ENCODE measurements at places on chromosomes 1 and 21.

- no peak for DNase-seq
Observed at GRCh38 chr1:55117941-55118340, 78.6 kb downstream of the PCSK9 start.

DNA sequence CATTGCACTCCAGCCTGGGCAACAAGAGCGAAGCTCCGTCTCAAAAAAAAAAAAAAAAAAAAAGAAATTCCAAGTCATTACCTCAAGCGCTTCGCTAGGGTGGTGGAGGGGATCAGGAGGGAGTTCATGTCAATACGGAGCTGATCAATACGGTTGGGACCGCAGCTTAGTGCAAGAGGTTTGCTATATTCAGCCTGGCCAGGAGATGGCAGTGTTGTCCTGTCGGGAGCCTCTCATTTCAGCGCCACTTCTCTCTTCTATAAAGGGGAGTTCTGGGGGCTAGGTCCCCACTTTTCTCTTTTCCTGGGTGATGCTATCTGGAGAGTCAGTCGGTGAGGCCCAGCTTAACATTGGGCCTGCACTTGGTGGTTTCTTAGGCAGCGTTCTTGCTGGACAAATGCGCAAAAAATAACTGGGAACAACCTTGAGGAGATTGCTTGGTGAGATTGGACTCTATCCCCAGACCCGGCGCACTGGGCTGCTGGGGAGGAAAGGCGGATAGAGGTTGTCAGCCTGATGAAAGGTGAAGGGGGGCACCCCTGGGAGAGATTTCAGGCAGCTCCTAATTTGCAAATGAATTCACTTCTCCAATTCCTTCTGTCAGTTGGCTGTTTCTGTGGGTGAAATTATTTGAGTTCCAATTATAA lies 40.4 kb downstream of the KIAA0040 start:
- DNase-seq: peak; percentile 63

DNA sequence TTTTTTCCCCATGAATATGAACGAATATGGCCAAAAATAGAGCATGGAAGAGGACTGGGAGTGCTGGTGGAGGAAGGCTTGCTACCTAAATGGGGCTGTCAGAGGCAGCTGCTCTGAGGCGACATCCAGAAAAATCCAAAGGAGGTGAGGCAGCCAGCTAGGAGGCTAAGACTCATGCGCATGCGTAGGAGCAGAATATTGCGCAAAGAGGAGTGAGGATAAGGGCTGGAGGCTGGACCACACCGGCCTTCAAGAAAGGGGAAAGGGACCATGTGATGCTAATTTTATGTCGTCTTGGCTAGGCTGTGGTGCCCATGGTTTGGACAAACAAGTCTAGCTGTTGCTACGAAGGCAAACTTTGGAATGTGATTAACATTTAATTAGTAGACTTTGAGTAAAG lies 30.5 kb downstream of the HEYL start:
- no peak for DNase-seq

- no peak for DNase-seq
Observed at GRCh38 chr1:45443580-45444446, 47.1 kb downstream of the TESK2 start.

DNA sequence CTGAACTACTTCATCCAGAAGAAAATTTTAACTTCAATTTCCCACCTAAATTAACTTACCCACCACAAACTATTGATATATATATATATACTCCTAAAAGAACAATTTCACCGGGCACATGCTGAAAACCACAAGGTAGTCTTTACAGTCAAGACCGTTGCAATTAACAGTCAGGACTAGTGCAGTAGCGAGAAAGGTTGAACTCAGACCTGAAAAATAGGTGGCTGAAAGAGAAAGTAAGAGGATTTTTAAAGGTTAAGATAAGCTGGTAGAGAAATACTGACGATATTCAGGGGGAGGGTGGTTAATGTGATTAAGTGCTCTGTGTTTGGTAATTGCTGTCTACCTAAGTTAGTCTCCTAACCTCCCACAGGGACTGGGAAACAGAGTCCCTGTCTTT lies 1153.5 kb upstream of the TMPRSS15 start:
- DNase-seq: no peak

DNA sequence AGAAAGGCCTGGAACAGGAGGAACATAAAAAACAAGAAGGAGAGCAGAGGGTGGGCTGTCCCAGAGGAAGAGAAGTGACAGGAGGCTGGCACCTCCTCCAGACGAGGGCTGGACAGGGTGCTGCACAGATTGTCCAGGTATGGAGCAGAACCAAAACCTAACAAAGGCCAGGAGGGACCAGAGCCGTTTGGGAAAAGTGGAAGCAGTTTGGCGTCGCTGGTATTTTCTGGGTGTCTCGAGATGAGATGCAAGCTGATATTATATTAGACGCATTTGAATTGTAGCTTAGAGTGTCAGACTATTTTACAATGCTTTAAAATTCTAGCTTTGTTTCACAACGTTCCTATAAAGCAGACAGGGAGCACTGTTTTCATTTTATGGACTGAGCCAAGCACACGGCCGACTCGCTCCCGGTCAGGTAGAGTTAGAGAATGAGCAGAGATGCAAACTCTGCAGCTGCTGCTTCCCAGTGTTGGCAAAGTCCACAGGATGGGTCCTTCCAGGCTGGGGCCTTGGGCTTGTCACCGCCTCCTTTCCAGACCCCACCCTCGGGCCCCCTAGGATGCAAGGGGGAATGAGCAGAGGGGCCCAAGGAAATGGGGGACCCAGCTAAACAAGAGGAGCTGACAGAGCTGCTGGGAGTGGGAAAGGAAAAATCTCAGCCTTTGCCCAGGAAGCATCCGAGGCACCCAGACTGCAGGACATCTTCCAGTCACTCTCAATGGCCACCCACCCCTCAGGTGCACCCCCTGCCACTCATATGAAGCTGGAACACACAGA lies 60.8 kb upstream of the TMPRSS2 start:
- no peak for DNase-seq

DNA sequence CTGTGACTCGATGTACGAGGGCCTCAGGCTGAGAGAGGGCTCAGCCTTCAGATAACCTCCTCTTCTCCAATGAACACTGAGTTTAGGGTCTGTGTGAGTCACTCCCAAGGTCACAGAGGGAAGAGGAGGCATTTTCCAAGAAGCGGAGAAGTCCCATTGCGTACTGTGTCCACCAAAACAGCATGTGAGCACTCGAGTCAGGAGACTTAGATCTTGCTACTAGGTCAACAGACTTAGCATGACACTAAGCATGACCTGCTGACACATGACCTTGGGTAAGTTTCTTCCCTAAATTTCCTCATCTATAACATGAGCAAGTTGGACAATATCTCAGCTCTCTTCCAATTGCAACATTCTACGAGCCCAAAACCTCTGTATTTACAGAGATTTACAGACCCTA lies 68.0 kb downstream of the PLPP3 start:
- no peak for DNase-seq

DNA sequence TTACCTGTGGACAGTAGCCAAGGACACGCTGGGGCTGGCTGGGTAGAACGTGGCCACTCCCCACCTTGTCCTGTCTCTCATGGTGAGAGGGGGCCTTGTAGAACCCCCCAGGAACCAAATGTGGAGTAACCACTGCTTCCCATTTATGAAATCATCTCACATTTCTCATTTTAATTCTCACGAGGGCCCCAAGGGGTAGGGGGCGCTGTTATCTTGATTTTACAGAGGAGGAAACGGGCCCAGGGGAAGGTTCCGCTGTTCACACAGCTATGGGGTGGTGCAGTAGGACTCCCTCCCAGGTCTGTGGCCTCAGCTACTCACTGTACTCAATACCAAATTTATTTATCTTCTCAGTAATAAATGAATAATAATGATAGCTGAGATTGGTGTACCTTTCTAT lies 5.5 kb downstream of the SMPDL3B start:
- no peak for DNase-seq

- no peak for DNase-seq
Observed at GRCh38 chr1:223331301-223331700, 32.7 kb downstream of the SUSD4 start.

GRCh38 chr1:116012716-116013115 lies 36.4 kb downstream of the SLC22A15 start:
- DNase-seq: no peak

GRCh38 chr1:229953736-229954326 lies 113.2 kb upstream of the GALNT2 start:
- no peak for DNase-seq

- no peak for DNase-seq
Observed at GRCh38 chr1:16971341-16972188, 8.9 kb downstream of the MFAP2 start.

GRCh38 chr1:111030590-111030989 lies 66.9 kb upstream of the LRIF1 start:
- DNase-seq: no peak

DNA sequence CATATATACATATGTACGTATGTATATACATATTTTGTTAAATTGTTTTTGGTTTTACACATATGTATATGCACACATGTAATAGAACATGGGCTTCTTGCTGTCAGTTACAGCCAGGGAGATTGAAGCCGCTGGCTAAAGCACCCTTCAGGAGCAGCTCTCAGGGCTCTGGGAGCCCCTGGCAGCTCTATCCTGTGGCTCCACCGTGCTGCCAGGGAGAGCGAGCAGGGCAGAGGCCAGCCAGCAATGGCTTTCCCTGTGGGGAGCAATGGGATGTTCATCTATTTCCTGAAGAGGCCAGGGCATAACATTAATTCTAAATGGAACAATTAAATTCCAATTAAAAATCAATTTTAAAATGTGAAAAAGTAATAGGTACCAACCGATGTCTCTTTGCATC lies 102.9 kb downstream of the PSMG1 start:
- DNase-seq: no peak

Measured in left lung (tissue), 14 donors.